ENCODE measurements at places on chromosomes 1 and 21.

DNA sequence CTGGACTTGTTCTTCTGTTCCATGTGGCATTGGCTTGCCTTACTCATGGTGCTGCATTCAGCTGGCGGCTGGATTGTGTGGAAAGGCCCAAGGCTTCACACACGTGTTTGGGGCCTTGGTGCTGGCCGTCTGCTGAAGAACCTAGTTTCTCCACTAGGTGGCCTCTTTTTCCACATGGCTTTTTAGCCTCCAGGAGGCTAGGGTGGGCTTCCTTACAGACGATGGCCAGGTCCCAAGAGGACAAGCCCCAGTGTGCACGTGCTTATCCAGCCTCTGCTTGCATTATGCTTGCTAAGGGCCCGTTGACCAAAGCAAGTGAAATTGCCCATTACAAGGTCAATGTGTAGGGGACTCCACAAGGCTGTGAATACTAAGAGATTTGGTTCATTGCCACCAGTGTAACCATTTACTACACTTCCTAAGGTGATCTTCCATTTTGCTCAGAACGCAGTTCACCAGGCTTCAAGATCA, 47.5 kb upstream of the FOXO6 start:
- peak; percentile 47 for DNase-seq

DNA sequence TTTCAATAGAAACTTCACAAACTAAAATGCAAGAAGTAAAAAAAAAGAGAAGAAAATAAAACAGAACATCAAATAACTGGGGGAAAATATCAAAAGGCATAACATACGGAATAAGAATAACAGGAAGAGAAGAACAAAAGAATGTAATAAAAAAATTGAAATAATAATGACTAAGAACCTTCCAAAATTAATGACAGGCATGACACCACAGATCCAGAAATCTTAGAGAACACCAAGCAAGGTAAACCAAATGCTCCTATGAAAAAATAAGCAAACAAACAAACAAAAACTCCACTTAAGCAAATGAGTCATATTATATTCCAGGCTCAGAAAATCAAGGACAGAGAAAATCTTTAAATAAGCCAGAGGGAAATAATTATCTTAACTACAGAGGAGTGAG, 8.7 kb downstream of the OR10J1 start:
- DNase-seq: no peak

GRCh38 chr1:172946814-172947507, 103.8 kb downstream of the TNFSF18 start:
- DNase-seq: no peak

- DNase-seq: no peak
Measured at GRCh38 chr1:167463875-167464575, 54.3 kb downstream of the CD247 start.

- DNase-seq: no peak
Measured at GRCh38 chr1:155125946-155126555, 1.6 kb upstream of the EFNA1 start.

DNA sequence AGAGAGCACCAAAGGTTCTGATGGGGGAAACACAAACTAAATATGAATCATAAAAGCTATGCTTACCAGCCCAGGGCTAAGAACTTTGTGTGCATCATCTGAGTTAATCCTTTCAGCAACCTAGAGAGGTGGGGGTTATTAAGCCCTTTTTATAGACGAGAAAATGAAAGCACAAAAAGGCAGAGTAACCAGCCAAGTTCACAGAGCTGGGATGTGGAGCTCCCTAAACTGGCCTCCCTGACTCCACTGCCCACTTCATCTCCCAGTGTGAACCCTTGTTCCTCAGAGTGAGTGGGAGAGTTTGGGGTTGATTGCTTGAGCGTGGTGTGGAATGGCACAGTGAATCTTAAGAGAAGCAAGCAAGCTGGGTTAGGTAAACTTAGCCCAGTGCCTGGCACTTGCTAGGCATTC, 10.8 kb upstream of the BCAR3 start:
- DNase-seq: no peak

- DNase-seq: no peak
Measured at GRCh38 chr1:201270616-201271390, 12.5 kb upstream of the PKP1 start.

- DNase-seq: no peak
Measured at GRCh38 chr1:108595507-108595906, 35.6 kb downstream of the EEIG2 start.

DNA sequence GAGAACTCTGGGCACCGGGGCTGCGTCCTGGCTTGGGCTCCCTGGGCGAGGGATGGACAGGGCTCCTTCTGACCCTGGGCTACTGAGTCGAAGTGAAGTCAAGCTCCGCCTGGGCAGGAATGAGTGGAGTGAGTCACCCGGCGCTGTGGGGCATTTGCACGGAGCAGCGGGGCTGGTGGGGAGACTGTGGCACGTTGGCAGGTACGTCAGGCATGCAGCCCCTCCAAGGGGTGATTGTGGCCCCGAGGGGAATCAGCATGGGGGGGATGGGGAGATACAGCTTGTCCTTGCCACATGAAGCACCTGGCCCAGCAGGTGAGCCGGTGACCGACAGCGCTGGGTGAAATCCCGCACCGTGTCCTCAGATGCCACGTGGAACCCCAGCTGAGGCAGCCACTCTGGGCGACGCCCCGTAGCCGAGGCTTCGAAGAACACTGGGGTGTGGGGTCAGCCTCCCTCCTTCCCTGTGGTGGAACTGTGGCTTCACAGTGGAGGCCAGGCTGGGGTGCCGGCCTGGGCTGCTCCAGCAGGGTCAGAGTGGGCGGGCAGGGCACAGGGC, 62.3 kb downstream of the COL18A1 start:
- peak; percentile 3 for DNase-seq

- DNase-seq: no peak
Measured at GRCh38 chr1:183739741-183740271, 65.1 kb upstream of the RGL1 start.

DNA sequence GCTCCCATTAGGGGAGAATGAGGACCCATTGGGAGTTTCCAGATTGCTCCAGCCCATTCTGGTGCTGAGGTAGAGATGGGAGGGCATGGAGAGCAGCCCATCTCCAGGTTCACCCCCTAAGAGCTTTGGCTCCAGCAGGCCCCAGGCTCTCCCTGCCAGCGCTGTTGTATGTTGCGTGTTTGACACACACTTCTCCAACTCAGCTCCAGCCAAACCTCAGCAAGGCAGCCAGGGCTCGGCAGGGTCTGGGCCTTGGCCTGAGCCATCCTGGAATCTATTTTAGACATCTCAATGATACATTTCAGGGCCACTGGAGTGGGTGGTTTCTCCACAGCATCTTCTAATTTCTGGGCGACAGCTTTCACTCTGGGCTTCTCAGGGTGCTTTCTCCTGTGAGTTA, 117.0 kb downstream of the NAV1 start:
- no peak for DNase-seq

DNA sequence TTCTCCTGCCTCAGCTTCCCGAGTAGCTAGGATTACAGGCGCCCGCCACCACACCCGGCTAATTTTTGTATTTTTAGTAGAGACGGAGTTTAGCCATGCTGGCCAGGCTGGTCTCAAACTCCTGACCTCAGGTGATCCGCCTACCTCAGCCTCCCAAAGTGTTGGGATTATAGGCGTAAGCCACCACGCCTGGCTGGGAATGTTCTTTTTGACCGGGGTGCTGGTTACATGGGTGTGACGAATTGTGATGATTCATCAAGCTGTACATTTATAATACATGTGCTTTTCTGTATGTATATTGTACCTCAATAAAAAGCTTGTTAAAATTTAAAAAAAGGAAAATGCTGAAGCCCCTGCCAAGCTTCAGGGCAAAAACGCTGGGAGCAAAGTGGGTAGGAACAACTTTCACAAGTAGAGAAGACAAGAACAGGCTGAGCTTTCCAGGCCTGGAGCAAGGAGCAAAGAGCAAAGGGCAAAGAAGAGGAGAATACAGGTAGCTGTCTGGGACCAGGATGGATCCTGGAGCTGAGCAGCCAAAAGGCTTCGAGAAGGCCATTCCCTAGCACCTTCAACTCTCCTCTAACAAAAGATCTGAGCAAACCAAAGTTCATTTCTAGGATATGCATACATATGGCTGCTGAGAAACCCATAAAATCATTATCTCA, 20.5 kb upstream of the YRDC start:
- DNase-seq: no peak

- no peak for DNase-seq
Measured at GRCh38 chr1:50971748-50972305, 1.8 kb downstream of the CDKN2C start.

DNA sequence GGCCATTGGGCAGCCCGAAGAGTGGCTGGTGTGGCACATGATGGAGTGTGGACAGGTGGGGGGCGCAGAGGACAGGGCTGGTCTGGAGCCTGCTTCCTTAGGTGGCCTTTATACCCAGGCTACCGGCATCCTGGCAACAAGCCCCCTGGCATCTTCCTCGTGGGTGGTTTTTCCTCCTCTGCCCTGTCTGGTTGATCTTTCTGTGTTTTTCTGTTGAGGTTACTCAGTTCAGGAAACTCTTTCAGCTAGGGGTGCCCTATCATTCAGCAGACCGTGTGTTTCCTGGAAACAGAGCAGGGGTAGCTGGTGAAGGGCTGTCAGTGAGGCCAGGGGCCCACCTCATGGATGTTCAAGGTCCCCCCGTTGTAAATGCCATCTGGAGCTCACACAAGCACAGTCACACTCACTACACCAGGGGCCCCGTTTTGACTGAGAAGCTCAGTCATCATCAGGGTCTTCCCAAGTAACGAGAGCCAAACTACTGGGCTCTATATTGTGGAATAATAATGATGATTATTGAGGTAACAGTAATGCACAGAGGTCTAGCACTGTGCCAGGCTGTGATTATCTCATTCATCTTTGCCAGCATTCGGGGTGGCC, at the start of gene KRTAP12-4:
Gene KRTAP12-4, minus strand, starts transcription at position 84 of the 600 bp plus-strand sequence. Its CDS starts 45 bp downstream, at position 39.
- no peak for DNase-seq

DNA sequence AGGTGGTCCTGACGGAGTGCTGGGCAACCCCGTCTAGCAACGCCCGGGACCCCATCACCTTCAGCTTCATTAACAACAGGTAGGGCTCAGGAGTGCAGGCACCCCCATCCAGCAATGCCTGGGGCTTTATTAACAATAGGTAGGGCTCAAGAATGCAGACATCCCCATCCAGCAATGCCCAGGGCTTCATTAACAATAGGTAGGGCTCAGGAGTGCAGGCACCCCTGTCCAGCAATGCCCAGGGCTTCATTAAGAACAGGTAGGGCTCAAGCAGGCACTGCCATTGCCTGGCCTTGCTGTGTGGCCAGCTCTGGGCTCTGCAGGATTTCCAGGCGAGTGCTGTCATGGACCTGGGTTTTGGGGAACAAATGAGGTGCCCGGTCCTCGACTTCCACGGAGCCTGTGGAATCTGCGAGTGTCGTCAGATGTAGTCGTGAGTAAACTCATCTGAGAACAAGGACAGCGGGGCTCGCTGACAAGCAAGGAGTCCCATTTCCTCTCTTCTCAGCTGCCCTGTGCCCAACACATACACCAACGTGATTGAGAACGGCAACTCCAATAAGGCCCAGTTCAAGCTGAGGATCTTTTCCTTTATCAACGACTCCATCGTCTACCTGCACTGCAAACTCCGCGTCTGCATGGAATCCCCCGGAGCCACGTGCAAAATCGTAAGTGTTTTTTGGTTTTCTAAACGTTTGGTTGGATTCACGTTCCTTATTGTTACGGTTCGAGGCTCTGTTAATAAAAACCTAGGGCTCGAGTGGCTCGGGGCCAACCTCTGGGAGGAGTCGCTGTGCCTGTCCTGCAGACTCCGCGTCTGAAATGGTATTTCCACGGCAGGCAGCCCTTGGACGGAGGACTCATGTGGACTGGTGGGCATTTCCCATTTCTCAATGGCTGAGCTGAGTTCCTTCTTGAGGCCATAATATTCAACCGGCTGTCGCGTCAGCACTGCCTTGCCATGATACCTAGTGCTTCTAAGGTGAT, 56.3 kb downstream of the UMODL1 start:
- no peak for DNase-seq

- no peak for DNase-seq
Measured at GRCh38 chr1:77283701-77284425, 2.0 kb downstream of the AK5 start.

- DNase-seq: no peak
Measured at GRCh38 chr1:161131523-161132409, 701 bp downstream of the DEDD start.

- DNase-seq: no peak
Measured at GRCh38 chr1:39116860-39117728, 87.4 kb upstream of the MACF1 start.

DNA sequence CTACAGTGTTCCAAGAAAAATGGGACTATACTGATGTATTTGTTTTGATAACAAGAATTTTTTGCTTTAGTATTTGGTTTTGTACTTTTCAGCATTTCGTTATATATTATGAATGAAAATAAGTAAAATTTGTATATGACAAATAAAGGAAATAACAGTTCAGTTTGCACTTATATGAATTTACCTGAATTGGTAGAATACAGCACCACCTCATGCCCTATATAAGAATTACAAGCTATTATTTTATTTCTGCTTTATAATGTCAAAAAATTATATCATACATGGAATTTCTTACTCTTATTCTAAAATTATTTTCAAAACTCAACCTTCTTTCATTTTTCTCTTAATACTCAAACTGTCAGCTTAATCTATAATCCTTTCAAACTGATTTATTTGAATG, 14.6 kb downstream of the EFCAB7 start:
- no peak for DNase-seq

GRCh38 chr21:43021191-43021590, 46.8 kb downstream of the PKNOX1 start:
- DNase-seq: no peak

DNA sequence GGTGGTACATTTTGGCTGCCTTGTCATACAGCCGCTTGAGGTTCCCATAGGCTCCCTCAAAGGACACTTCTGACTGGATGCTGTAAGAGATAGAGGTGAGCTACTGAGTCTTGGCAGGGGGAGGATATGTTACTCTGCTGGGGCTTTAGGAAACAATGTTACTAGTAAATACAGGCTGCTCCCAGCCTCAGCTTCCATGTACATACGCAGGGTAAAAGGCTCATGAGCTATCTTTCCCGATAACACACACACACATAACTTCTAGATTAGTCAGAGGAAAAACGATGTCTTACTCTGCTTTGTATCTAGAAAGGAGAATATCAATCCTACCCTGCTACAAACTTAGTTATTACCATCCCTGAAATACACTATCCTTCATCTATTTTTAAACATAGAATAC, 14.3 kb downstream of the SMG5 start:
- DNase-seq: no peak

DNA sequence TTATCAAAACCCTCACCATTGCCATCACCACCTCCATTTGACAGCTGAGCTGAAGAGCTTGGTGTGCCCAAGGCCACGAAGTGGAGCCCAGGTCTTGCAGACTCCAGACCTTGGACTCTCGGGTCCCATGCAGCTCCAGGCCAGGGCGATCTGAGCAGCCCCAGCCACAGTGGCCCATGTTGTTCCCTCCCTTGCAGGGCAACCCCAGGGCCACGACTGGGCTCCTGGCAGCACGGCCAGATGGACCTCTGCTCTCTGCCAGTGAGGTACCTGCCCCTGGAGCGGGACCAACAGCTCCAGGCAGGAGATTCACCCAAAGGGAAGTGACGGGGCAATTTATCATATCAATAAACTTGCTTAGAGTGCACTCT, 182.7 kb upstream of the VAMP3 start:
- DNase-seq: no peak

GRCh38 chr1:248585266-248585665, 10.7 kb upstream of the OR2T34 start:
- no peak for DNase-seq
